AG09319 (cell line): ENCODE measurements at places on chromosomes 1 and 21.
A peak's percentile ranks its signal among the peaks of the same experiment; 100 is the strongest.

DNA sequence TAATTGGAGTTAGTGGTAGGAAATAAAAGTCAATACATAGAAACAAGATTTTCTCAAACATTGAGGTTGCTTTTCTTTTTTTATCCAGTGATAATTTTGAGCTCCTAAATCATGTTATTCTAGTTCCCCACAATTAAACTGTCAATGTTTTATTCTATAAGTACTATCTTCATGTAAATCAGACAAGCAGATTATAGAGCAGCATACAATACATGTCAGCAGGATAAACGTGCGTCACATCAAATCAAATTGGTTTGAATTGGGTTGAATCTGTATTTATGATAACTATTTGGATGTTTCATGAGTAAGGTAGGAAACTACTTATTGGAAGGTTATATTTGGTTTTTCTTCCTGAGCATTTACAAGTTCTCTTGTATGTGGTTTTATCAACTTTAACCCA is 2028.7 kb downstream of the NCAM2 start:
- no peak for DNase-seq

GRCh38 chr1:178020968-178021640 is 51.2 kb upstream of the SEC16B start:
- DNase-seq = no peak

- DNase-seq = no peak
Measured at GRCh38 chr1:107263291-107263915, 122.6 kb downstream of the NTNG1 start.

DNA sequence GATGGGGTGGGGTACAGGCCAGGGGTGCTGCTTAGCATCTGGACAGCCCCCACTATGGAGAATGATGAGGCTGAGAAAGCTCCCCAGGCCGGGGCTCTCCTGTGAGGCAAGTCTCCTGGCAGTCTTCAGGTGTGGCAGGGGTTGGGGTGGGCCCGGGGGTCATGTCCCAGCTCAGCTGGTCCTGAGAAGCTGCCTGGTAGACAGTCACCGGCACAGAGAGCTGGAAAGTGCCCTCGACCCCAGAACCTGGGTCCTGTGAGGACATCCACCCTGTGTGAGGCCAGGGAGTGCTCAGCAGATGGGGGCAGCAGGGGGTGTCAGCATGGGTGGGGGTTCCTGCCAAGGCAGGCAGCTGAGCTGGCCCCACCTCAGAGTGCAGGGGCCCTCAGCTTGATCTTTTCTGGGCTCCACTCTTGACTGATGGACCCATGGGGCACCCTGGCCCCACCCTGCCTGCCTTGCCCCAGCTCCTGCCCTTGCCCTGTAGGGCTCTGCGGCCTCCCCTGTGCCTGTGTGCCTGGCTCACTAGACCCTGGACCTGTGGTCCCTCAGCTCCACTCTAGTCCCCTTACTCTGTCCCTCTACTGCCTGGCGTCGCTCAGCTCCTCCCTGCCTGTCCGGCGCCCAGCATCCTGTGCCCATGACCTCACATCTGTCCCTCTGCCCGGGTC is 5.8 kb downstream of the IBA57 start:
- no peak for DNase-seq

- no peak for DNase-seq
Measured at GRCh38 chr1:233328142-233328921, 808 bp downstream of the MAP3K21 start.

DNA sequence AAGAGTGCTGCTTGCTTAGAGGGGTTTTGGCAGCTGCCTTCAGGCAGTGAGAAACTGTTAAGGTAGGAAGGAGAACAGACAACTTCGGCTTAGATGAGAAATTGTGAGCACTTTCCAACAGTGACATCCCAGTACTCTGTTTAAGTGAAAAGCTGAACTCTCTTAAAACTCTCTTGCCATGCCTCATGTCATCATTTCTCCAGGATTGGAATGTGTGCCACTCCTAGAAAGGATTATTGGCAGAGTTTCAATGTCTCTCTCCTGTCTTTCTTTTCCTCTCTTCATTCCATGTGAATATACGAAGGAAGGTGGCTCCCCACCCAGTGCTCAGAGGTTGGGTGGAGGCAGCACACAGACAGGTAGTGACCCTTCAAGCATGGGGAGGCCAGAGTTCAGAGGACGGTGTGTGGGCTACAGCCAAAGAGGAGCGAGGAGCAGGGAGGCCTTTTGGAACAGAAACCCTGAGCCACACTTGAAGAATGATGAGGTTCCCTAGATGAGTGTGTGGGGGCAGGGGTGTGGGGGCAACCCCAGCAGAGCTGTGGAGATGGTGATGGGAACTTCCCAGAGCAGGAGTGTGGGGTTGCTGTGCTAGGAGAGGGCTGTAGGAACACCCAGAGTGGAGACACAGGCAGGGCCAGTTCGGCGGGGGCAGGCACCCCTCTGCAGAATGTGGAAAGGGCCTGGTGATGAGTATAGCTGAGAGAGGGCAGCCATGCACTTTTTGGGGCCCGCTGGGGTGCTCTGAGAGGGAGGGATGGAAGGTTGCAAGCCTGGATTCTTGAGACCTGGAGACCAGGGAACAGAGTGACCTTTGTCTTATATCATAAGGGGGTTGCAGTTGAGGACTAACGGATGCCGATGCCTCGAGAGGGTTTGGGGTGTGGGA is 58.8 kb downstream of the GALNT2 start:
- no peak for DNase-seq

DNA sequence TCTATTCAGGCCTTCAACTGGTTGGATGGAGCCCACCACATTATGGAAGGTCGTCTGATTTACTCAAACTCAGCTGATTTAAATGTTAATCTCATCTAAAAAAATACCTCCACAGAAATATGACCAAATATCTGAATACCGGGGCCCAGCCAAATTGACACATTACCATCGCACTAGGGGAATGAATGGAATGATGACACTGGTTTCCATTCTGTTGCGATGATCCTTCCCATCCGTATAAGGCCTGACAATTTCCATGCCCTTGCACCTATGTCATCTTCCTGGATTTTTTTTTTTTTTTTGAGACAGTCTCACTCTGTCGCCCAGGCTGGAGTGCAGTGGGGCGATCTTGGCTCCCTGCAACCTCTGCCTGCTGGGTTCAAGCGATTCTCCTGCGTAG is 397.5 kb downstream of the KIF26B start:
- no peak for DNase-seq

- DNase-seq = no peak
Measured at GRCh38 chr1:6545276-6546112, 8.8 kb downstream of the NOL9 start.

GRCh38 chr1:202836623-202837403 is 26.1 kb downstream of the PCAT6 start:
- no peak for DNase-seq

DNA sequence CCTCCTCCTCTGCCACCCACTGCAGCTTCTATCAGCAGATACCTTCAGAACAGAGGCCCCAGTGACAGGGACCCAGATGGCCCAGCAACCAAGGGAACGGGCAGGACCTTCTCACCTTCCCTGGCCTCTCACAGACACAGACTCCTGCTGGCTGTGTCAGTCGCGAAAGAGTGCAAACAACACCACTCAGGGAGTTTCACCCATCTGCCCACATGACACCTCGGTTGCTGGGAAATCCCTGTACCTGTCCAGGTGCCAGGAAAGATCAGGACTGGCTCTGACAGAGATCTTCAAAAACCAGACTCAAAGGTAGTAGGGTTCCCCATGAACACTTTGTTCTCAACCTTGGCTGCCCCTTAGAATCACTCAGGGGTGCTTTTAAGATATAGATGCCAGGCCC is 83.5 kb upstream of the HIVEP3 start:
- DNase-seq = no peak

- DNase-seq = no peak
Measured at GRCh38 chr1:208154679-208155642, 89.2 kb downstream of the PLXNA2 start.

- no peak for DNase-seq
Measured at GRCh38 chr1:39328586-39329121, 124.2 kb downstream of the MACF1 start.

DNA sequence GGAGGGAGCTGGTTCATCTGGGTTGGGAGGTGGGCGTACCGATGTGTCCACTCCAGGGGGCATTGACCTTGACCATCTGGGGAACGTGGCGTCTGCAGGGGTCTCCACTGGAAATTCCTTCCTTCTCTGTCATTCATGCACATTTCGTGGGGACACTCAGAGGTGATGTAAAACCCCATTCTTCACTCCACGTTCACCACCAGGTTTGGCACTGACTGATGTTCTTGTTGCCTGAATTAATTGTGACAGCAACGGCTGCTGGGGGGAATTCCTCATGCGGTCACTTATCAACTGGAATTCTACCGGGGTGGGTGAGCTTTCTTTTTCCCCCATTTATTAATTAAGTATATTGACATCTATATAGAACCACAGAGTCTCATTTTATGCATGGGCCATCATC is 18.1 kb upstream of the POFUT2 start:
- no peak for DNase-seq

- DNase-seq = no peak
Measured at GRCh38 chr1:90761781-90762589, 44.9 kb upstream of the BARHL2 start.

DNA sequence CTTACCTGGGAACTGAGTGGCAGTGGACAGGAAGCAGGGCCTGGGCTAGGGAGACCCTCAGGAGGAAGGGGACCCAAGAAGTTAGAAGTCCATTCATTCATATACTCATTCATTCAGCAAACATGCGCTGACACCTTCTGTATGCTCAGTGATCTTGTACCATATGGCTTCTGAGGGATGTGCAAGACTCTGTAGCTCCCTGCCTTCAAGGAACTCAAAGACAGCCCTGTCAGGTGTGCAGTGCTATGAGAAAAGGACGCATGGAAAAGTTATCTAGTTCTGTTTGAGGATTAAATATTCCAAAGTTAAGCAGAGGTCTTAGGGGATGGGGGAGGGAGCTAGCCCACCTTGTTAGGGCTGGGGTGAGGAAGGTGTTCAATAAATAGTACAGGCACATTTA is 12.5 kb downstream of the DMAP1 start:
- DNase-seq = no peak

GRCh38 chr1:119964673-119965363 is 68.5 kb upstream of the ADAM30 start:
- DNase-seq = peak; percentile 23

GRCh38 chr1:43419627-43420425 is 30.1 kb downstream of the SZT2 start:
- DNase-seq = no peak

- DNase-seq = no peak
Measured at GRCh38 chr1:94660994-94661393, 119.4 kb upstream of the F3 start.

GRCh38 chr1:186220067-186220466 is 155.0 kb downstream of the TPR start:
- no peak for DNase-seq

GRCh38 chr1:234769986-234770795 is 160.2 kb upstream of the IRF2BP2 start:
- no peak for DNase-seq

- DNase-seq = no peak
Measured at GRCh38 chr1:177230228-177231016, 59.7 kb downstream of the BRINP2 start.

DNA sequence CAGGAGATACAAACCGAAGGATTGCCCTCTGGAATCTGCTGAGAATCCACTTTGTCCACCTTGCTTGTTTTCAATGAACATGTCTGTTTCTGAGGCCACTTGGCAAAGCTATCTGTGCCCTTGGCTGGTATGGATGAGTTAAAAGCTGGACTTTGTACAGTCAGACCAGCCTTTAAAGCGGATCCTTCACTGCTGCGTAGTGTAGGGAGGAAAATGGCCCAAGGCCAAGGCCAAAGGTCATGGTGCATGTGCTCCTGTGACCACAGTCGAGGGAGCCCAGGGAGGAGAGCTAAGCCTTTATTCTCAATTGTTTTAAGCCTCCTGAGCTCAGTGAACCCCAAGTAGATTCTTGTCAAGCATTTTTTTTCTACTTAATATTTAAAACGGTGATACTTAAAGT is 37.0 kb downstream of the KCNJ15 start:
- no peak for DNase-seq

DNA sequence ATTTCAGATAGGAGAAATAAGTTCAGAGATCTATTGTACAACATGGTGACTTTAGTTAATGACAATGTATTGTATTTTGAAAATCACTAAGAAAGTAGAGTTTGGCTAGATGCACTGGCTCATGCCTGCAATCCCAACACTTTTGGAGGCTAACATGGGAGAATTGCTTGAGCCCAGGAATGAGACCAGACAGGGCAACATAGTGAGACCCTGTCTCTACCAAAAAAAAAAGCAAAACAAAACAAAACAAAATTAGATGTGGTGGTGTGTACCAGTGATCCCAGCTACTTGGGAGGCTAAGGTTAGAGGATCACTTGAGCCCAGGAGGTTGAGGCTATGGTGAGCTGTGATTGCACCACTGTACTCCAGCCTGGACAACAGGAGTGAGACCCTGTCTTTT is 27.2 kb downstream of the IVNS1ABP start:
- DNase-seq = no peak

DNA sequence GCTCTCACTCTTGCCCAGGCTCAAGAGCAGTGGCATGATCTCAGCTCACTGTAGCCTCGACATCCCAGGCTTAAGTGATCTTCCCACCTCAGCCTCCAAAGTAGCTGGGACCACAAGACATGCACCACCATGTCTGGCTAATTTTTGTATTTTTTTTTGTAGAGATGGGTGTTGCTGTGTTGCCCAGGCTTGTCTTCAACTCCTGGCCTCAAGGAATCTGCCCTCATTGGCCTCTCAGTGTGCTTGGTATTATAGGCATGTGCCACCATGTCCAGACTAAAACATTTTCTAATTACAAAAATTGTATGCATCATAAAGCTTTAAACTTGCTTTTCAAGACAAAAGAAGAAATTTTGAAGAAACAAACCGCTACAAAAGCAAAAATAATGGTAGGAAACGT is 20.1 kb downstream of the CBR1 start:
- DNase-seq = no peak

DNA sequence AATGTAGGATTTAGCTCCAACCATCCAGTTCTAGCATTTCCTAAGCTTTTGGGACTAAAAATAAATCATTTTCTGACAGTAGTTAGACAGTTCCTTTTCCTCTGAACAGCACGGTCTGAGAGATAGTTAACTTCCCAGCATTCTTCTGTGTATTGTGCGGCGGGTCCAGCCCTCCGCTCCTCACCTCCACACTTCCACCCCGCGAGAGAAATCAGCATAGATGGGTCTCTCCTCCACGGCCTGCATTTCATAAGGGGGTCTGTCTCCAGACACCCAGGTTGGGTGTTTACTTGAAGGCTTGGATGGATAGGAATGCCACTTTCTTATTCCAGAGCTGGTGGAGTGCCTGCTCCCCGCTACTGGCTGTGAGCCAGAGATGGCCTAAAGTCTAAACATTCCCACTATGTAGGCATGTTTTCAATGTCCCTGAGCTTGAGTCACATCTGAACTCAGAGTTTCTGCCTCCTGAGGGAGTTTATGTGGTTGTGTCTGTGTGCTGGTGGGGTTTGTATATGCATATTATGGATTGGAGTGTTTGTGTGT is 38.0 kb upstream of the PPP2R5A start:
- no peak for DNase-seq
